Stimulated activated CD8-positive, alpha-beta memory T cell treated with anti-CD3 and anti-CD28 coated beads, Interleukin-2, amount 100 ng/mL, for 1 hour (primary cell): ENCODE measurements at places on chromosomes 6 and 20.

DNA sequence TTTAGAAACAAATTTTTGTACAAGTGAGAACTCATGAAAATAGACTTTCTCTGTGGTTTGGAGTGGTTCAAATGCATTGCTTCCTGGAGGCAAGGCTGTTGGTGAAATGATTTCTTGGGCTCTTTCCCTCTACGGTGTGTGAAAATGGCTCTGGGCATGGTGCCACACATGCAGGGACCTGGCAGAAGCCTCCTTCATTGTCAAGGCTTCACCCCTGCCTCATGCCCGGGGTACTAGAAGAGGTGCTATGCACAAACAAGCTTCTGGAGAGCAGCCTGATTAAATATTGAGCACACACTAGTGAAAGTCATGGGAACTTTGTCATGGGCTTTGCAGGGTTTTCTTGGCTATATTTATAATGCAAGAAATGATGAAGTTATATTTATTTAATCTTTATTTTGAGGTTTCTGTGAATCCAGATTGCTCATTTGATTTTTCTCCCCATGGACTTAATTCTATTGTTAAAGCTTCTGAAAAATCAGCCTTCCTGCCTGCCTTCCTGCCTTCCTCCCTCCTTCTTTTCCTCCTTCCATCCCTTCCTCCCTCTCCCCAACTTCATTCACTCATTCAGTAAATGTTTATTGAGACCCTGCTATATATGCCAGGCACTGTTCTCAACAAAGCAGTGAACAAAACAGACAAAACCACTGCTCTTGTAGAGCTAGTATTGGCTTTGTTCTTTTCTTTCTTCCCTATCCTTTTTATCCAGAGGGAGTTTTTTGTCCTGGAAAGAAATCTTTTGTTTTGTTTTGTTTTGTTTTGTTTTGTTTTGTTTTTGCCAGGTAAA lies 21.0 kb downstream of the C6orf89 start:
- no peak for DNase-seq

GRCh38 chr6:139623372-139623771 lies 248.9 kb upstream of the CITED2 start:
- DNase-seq, result no peak

- DNase-seq, result no peak
Measured at GRCh38 chr20:972256-972655, 29.9 kb downstream of the RSPO4 start.

DNA sequence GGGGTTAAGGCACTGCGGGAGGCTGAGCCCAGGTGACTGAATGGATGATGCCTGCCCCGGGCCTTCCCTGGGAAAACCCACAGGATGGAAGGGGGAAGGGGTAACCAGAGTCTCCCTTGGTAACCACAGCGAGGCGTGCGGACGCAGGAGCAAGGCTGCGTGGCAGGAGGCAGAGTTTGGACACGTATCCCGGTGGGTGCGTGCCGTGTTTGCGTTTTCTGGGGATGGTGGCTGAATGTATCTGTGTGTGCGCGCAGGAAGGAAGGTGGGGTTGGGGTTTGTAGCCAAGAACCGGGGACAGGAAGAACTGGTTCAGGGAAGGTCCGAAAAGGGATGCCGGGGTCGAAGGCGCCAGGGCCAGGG lies 1.8 kb downstream of the MDGA1 start:
- DNase-seq, result no peak

DNA sequence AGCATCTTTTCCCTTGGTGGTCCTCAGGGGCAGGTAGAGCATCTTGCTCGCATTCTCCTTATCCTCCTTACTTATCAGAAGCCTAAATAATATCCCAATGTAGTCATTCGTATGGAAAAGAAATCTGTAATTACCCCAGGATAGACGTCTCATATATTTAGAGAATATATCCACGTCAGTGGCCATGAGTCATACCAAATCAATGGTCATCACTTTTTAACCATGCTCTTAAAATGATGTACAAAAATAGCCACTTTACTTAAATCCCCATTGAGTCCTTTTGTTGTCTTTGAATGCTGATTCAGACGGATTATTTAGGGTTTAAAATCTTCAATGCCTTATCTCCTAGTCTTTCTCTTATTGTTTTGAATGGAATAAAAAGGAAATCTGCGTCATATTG lies 231.7 kb upstream of the STXBP5 start:
- no peak for DNase-seq

DNA sequence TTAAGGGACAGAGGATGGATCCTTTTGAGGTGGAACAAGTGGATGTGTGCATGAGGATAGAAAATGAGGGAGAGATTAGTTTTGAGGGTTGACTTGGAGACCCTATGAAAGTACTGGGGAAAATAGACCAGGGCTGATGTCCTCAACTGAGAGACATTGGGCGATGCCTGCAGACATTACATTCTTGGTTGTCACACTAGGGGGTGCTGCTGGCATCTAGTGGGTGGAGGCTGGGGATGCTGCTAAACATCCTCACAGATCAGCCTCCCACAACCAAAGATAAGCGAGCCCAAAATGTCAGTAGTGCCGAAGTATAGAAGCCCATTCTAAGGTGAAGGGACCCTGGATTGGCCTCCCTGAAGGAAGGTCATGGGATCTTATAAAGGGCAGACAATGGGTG lies 63.3 kb downstream of the MOCS1 start:
- DNase-seq, result no peak

DNA sequence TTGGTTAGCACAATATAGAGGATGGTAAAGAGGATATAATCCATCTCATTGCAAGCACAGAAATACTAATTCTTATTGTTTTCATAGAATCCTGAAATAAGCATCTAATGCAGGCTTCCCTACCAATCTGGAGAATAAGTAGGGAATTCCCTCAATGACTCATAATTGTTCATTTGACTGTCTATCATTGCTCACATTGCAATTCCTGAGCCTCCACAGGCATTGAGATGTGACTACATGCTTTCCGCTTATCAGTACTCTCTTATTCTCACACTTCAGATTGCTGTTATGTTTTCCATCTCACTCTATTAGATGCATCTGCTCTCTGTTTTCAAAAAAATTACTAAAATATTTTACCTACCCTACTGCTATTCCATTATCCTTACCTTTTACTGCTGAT lies 216.2 kb upstream of the PRSS16 start:
- no peak for DNase-seq

DNA sequence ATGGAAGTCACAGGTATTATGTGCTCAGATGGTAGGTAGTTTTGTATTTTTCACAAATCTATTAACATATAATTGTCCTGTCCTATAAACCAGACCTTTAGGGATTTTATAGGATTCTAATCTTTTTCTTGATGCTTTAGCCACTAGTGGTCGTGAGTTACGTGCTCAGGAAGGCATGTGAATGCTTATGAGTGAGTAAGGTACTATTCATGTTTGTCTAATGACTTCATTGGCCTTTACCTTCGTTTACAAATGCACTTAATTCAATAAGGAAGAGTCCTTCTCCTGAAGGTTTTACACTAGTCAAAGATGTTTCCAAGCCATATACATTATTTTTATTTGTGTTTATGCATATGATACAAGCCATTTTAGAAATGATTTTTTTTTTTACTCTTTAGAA lies 23.0 kb downstream of the PACRG start:
- DNase-seq, result no peak

GRCh38 chr20:51469578-51470498 lies 72.7 kb downstream of the NFATC2 start:
- no peak for DNase-seq

DNA sequence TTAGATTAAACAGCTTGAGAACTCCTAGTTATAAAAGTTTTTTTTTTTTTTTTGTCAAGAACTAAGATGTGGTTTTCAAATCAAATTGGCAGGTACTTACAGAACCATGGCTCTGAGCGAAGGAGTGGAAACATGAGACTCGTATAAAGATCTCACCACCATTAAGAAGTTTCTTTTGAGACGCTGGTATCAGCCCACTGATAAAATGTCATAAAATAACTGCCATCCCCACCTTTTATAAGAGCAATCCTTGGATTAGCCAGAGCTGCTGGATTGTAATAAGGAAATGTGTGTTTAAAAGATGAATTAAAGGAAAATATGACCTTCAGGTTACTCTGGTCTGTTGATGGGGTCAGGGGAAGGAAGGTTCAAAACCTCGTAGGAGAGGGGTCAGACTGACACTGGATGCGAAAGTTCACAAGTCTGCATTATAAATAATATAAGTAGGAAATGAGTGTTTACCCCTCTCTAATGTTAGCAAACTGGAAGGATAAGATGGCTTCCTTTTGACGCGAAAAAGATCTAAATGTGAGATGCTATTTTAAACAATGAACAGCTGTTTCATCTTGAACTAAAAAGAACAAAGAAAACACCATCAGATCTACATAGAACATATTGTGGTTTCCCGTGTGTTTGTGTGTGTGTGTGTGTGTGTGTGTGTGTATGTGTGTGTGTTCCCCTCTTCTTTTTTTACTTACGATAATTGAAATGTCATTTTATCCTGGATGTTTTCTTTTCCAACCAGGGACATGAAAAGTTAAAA lies 386.8 kb upstream of the JAG1 start:
- DNase-seq, result no peak

DNA sequence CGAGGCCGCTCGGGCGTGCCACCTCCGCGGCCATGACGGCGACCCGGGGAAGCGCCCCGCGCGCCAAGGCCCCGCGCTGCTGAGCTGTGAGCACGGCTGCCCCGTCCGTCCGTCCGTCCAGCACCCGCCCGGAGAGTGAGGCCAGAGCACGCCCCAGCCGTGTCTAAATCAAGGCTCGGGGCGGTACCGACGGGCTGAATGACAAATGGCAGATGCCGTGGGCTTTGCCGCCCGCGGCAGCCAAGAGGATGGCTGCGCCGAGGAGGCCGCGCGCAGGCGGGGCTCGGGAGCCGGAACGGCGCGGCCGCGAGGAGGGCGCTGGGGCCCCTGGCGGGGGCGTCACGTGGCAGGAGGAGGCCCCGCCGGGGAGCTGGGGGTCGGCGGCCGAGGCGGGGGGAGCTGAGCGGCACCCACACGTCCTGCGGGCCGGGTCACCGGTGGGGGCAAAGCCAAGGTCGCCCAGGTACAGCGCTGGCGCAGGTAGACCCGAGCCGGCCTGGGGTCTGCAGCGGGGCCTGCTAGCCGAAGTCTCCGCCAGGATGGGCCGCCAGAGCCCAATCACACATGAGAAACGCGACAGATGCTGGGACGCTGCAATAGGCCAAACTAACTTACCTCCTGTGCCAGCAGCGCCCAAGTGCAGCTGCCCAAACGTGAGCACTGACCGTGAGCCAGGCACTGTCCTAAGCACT lies at the start of gene PLAGL1:
Gene PLAGL1, minus strand, starts transcription at position 140 of the 692 bp plus-strand sequence. CDS start 60,123 bp downstream, outside the sequence.
- DNase-seq, result no peak

GRCh38 chr20:687468-688203 lies 12.0 kb upstream of the SCRT2 start:
- no peak for DNase-seq

DNA sequence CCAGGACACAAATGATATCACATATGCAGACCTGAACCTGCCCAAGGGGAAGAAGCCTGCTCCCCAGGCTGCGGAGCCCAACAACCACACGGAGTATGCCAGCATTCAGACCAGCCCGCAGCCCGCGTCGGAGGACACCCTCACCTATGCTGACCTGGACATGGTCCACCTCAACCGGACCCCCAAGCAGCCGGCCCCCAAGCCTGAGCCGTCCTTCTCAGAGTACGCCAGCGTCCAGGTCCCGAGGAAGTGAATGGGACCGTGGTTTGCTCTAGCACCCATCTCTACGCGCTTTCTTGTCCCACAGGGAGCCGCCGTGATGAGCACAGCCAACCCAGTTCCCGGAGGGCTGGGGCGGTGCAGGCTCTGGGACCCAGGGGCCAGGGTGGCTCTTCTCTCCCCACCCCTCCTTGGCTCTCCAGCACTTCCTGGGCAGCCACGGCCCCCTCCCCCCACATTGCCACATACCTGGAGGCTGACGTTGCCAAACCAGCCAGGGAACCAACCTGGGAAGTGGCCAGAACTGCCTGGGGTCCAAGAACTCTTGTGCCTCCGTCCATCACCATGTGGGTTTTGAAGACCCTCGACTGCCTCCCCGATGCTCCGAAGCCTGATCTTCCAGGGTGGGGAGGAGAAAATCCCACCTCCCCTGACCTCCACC lies 42.2 kb downstream of the SIRPA start:
- DNase-seq, result no peak

DNA sequence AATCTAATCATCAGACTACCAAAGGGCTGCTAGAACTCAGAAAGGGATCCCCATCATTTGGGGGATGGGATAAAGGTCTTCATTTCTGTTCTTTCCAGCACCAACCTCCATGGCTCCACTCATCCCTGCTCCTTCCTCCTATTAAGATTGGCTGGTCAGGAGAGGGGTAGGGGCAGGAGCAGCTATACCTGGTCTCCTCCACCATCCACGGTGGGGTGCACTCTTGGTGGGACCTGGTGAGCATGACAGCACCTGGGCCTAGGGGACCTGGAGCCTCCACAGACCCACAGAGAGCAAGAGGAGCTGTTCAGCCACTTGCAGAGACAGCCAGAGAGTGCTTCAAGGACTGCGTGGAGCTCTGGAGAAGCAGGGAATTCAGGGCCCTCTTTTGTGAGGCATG lies 6.1 kb upstream of the ULBP2 start:
- no peak for DNase-seq
